ENCODE measurements at places on chromosomes 6 and 20.

- DNase-seq: peak; percentile 85
These were observed 1.7 kb downstream of the ADNP start for GRCh38 chr20:50929299-50930138.

DNA sequence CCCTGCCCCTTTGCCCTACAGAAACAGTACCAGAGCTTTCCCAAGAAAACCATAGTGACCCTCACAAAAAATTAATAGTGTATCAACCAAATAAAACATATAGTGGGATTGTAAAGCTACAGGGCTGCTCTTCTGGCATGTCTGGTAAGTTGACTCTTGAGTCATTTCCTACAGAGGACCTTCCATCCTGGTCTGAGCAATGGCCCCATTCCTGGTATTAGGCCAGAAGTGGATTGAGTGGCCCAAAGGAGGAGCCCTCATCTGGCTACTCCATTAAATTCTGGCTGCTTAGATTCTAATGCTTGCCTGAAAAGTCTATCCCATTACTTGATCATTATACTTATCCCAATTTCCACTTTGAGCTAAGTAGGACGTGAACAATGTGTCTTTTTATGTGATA, 150.9 kb upstream of the HMGN3 start:
- DNase-seq: no peak

- no peak for DNase-seq
These were observed 341.3 kb downstream of the SMOC2 start for GRCh38 chr6:168782187-168782751.

DNA sequence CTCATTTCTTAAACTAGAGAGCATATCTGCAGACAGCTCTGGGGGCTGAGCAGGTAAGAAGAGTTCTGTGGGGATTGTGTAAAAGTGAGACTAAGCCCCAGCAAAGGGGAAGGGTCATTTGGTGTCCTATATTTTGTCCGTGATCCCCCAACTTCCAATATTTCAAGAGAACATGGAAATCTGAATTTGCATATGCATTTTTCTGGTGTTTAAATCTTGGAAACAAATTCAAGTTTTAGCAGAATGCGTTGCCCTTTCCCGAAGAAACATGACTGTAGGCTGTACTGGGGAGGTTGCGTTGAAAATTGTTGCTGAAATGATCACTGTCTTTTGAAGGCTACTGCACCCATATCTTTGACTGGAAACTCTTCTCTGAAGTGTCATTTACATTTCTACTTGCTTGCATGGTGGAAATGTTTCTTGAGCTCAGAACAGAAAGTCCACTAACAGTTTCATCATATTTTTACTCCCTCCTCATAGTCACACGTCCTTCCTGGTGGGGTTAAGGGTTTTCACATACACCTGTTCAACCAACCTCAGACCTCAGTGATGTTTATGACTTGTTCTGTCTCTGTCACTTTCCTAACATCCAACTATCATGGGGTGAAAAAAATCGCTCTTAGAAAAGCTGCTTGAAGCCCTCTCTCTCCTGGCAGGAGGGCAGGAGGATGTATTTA, 140.3 kb downstream of the BCAS1 start:
- no peak for DNase-seq

GRCh38 chr20:34312024-34312460, 8.9 kb upstream of the AHCY start:
- DNase-seq: no peak

GRCh38 chr6:138652824-138653223, 120.7 kb upstream of the CCDC28A start:
- no peak for DNase-seq

DNA sequence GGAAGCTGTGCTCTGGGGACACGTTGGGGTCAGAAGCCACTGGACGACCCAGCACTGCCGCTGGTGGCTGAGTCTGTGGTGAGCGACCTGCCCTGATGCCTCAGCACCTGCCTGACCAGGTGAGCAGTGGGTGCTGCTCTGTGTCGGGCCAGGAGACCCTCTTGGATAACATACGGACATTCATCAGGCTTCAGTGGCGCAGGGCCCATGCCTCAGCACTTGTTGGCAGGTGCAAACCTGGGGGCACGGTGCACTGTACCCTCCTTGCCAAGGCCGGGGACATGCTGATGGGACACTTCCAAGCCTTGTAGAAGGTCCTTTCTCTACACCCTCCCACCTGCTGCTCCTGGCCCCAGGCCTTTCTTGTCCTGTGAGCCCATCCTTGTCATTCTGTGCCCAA, 34.1 kb downstream of the MYT1 start:
- DNase-seq: no peak

DNA sequence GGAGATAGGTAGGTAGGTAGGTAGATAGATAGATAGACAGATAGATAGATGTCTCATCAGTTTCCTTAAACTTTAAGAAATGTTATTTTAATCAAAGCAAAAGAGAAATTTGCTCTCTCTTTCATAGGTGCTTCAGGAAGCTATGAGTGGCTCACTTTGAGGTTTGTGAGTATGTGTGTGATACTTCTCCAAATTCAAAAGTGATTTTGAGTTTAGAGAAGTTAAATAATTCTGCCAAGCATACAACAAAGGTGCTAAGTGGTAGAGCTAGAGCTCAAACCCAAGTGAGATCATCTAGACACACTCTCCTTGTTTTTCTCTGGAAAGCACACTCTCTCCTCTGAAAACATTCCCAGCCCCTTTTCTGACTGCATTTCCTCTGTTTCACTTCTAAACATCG, 156.2 kb downstream of the EDN1 start:
- DNase-seq: no peak

GRCh38 chr6:10585209-10585845, 64.2 kb downstream of the GCNT2 start:
- DNase-seq: no peak

- DNase-seq: no peak
These were observed 174.9 kb downstream of the ISM1 start for GRCh38 chr20:13396022-13396421.

DNA sequence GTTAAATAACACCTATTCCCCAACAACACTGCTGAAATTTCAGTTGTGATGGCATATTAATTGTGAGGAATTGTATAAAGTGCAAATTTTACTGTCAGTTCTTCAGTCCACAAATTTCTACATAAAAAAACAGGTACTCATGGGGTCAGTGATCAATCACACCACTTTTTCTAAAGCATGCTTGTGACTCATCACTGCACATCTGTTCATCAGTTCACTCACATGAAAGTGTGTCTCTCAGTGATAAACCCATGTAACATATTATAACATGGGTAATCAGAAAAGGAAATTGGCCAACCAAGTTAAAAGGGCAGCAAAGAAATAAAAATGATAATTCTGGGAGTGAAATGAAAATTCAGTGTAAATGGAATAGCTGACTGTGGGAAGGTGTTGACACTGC, 234.7 kb upstream of the FKBP1C start:
- no peak for DNase-seq

DNA sequence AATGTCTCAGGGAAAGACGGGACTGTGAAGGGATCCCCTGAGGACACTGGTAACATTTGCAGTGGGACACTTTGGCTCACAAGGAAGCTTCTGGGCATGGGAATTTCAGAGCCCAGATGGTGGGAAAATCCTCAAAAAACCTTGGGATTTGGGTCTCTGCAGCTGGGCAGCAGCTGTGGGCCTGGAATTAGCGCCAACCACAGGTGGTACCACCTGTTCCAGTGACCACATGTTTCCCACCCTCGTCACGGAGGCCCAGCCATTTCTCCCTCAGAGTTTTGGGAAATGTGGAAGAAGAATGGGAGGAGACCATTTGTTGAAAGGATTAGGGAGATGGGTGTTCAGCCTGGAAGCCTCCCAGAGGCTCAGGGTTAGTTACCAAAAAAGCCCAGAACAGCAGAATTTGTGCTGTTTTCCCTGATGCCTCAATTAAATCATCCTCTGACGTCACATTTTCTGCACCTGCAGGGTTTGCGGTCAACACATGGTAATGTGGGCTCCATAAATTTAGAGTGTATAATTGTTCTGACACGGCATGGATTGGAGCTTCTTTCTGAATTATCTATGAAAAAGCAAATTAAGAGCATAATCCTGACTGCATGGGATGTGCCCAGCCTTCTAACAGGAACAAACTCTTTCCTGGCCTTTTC, 34.4 kb downstream of the EDN3 start:
- DNase-seq: no peak

- DNase-seq: no peak
These were observed 3.0 kb upstream of the SRXN1 start for GRCh38 chr20:655726-656624.

- DNase-seq: no peak
These were observed 17.7 kb upstream of the DST start for GRCh38 chr6:56660381-56660730.

GRCh38 chr6:147207351-147207750, 3.1 kb downstream of the STXBP5 start:
- no peak for DNase-seq

DNA sequence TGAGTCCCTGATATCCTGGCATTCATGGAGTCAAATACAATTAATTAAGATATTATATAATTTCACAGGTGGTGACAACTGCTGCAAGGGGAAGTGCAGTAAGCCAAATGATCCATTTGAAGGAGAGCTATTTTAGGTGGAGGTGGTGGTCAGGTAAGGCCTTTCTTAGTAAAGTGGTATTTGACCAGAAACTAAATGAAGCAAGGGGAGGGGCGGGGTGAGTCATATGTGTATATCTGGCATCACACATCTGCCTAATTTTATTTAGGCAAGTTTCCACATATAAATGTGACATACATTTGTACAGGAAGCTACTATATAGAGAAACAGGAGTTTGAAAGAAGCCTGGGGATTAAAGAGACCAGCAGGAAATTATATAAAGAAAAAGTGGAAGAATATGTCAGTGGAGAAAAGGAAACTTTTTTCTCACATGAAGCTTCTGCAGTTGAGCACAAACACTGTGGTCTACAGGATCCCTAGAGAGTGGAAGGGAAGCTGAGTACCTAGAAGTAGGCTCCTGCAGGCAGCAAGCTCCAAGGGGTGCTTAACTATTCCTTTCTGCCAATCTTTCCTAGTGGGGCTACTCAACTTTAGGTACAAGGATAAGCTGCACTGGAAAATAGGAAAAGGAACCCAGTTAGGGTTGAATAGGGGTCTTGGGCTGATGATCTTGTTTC, 99.6 kb downstream of the OGFRL1 start:
- no peak for DNase-seq

GRCh38 chr6:77403424-77403823, 59.9 kb downstream of the HTR1B start:
- peak; percentile 4 for DNase-seq

GRCh38 chr6:154161689-154162088, 122.6 kb downstream of the OPRM1 start:
- no peak for DNase-seq

GRCh38 chr6:167714152-167714551, 112.6 kb upstream of the AFDN start:
- DNase-seq: no peak

GRCh38 chr6:32952817-32953739, at the start of gene HLA-DMA:
Gene HLA-DMA, minus strand, starts transcription at chr6:32953097. Its CDS starts 61 bp downstream, at chr6:32953036.
- DNase-seq: peak; percentile 92

DNA sequence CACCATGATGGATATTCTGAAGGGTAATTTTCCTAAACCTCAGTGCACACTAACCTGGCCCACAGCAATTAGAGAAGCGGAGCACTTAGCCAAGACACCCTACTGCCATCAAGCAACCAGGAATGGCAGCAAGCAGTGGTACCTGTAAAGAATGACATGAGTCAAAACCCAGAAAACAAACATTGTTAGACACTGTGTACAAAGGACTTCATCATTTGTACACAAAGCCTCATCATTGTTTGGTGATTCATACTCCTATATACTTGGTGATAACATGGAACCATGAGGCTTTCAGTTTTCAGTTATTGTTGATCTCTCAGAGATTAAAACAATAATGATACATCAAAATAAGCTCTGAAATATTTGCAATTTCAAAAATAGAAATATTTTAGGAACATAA, 74.6 kb downstream of the MLIP start:
- DNase-seq: no peak

GRCh38 chr6:6915219-6915618, 192.5 kb upstream of the RREB1 start:
- no peak for DNase-seq

- DNase-seq: no peak
These were observed 381 bp upstream of the BICRAL start for GRCh38 chr6:42781546-42781795.

DNA sequence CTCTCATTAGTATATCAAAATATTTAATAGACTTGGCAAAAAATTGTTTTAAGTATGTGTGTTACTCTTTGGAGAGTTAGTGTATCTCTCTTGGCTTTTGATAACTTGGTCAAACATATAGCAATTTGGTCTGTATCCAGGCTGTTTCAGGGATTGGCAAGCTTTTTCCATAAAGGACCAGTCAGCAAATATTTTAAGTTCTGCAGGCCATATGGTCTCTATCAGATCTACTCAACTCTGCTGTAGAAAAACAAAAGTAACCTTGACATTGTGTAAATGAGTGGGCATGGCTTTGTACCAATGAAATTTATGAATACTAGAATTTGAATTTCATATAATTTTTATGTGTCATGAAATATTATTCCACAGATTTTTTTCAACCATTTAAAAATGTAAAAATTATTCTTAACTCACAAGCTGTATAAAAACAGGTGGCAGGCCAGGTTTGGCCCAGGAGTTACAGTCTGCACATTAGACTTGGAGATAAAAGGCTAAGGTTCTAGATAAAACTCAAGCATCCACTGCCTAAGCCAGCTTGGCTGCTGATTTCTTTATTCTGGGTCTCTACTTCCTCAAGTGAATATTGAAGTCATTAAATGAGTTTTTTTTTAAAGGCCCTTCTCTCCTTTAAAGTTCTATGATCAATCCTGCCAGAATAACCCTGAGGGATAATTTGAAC, 13.7 kb downstream of the GSTA4 start:
- DNase-seq: no peak

DNA sequence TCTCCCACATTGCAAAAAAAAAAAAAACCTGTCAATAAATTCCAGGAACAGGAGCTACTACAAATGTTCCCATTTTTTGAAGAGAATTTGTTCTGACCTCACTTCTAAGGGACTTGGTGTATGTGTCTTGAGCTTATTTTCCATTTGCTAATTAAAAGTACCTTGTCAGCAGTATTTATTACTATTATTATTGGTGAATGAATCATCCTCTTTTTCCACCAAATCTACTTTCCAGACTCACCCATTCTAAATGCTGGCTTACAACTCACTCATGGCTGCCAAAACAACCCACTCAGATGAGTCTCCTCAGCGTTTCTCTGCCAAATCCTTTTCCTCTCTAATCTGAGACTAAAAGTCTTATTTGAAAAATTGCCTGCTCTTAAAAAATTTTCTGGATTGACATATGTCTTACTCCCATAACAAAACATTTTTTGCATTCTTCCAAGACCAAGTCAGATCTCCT, 33.2 kb upstream of the TASP1 start:
- no peak for DNase-seq

GRCh38 chr20:10873026-10873425, 199.2 kb upstream of the JAG1 start:
- DNase-seq: no peak
